ENCODE measurements at places on chromosomes 5 and 9. TPM values are rescaled to one million over a fixed set of nuclear protein-coding genes. Genes with fewer than 3 reads are reported as not detected.

The ZNF462 gene
- 108 TPM for total RNA-seq

The DPP7 gene
- 38.3 TPM for total RNA-seq

The SLC34A1 gene
- not detected for total RNA-seq

The OR1J2 gene
- not detected for total RNA-seq

The TMC1 gene
- total RNA-seq: 0.82 TPM

The FYB1 gene
- 1.6 TPM for total RNA-seq

The CARD6 gene
- total RNA-seq: 0.82 TPM

The PCDHA1 gene
- total RNA-seq: 8.6 TPM

The ENTREP1 gene
- 0.82 TPM for total RNA-seq

The ARHGEF37 gene
- total RNA-seq: 1.2 TPM

The TMOD1 gene
- total RNA-seq: 20.0 TPM

The IRX1 gene
- total RNA-seq: 0.41 TPM

The TMEM215 gene
- 0.82 TPM for total RNA-seq

The EFNA5 gene
- total RNA-seq: 13.5 TPM

The RFK gene
- total RNA-seq: 110 TPM

The NUDCD2 gene
- 17.5 TPM for total RNA-seq

The PTPDC1 gene
- 13.9 TPM for total RNA-seq

The PARP8 gene
- 48.5 TPM for total RNA-seq

The PCDHB14 gene
- 12.6 TPM for total RNA-seq

The SH3TC2 gene
- total RNA-seq: 0.41 TPM

The INSL6 gene
- not detected for total RNA-seq

The S1PR3 gene
- 3.7 TPM for total RNA-seq

The SURF2 gene
- 17.1 TPM for total RNA-seq

The C5orf34 gene
- 6.1 TPM for total RNA-seq

The TAL2 gene
- total RNA-seq: 13.5 TPM

The VAV2 gene
- total RNA-seq: 31.0 TPM

The KDM4C gene
- total RNA-seq: 43.2 TPM

The SMIM33 gene
- not detected for total RNA-seq

The SLC1A3 gene
- 161 TPM for total RNA-seq

The FOXD1 gene
- total RNA-seq: 0.82 TPM

The KDM3B gene
- total RNA-seq: 81.9 TPM

The PHF24 gene
- 19.2 TPM for total RNA-seq

The GAPT gene
- not detected for total RNA-seq

The CRB2 gene
- total RNA-seq: 2.4 TPM

The TMEM252 gene
- total RNA-seq: not detected

The FOXI1 gene
- total RNA-seq: not detected

The PRUNE2 gene
- total RNA-seq: 10.2 TPM

The C1QTNF2 gene
- total RNA-seq: 2.0 TPM

The ORM2 gene
- total RNA-seq: not detected

The ZFP37 gene
- 22.8 TPM for total RNA-seq

The CAMSAP1 gene
- 157 TPM for total RNA-seq

The OBP2B gene
- not detected for total RNA-seq

The WDR36 gene
- 43.6 TPM for total RNA-seq

The EQTN gene
- 1.6 TPM for total RNA-seq

The SLC24A2 gene
- 3.7 TPM for total RNA-seq

The VCAN gene
- 269 TPM for total RNA-seq

The IFNA2 gene
- total RNA-seq: not detected

The NTNG2 gene
- 16.3 TPM for total RNA-seq

The PCDHA13 gene
- 13.5 TPM for total RNA-seq

The LURAP1L gene
- total RNA-seq: 1.6 TPM

The MEIKIN gene
- total RNA-seq: not detected

The SUSD1 gene
- 63.6 TPM for total RNA-seq

The PCDH12 gene
- 2.4 TPM for total RNA-seq

The ADAMTSL1 gene
- 11.4 TPM for total RNA-seq

The TENT4A gene
- 11.0 TPM for total RNA-seq

The FOXD4 gene
- 1.2 TPM for total RNA-seq

The GRAMD2B gene
- 6.5 TPM for total RNA-seq

The AGXT2 gene
- total RNA-seq: not detected

The FBXW11 gene
- 159 TPM for total RNA-seq

The LCN1 gene
- not detected for total RNA-seq

Data from frontal cortex (tissue), 4 donors.